Stimulated activated CD8-positive, alpha-beta memory T cell treated with anti-CD3 and anti-CD28 coated beads, Interleukin-4, amount 100 ng/mL, for 1 hour (primary cell): ENCODE measurements at places on chromosomes 16 and 17.

- DNase-seq, result no peak
These were observed 39.1 kb downstream of the NDEL1 start for GRCh38 chr17:8474826-8475225.

DNA sequence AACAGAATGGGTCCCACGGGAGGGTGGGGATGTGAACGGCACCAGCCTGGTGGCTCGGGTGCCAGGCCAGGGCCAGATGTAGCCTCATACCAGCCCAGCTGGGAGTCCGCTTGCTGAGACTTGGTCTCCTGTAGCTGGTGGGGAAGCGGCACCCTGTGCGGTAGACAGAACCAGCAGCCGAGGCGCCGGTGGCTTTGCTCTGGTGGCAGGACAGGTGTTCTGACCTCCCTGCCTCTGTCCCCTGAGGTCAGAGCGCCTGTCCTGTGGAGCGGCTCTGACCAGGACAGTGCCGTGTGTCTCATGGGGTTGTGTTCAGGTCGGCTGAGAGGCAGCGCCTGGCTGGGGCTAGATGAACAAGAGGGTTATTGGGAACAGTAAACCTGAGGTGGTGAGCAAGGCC, 20.1 kb downstream of the RAB40C start:
- DNase-seq, result no peak

DNA sequence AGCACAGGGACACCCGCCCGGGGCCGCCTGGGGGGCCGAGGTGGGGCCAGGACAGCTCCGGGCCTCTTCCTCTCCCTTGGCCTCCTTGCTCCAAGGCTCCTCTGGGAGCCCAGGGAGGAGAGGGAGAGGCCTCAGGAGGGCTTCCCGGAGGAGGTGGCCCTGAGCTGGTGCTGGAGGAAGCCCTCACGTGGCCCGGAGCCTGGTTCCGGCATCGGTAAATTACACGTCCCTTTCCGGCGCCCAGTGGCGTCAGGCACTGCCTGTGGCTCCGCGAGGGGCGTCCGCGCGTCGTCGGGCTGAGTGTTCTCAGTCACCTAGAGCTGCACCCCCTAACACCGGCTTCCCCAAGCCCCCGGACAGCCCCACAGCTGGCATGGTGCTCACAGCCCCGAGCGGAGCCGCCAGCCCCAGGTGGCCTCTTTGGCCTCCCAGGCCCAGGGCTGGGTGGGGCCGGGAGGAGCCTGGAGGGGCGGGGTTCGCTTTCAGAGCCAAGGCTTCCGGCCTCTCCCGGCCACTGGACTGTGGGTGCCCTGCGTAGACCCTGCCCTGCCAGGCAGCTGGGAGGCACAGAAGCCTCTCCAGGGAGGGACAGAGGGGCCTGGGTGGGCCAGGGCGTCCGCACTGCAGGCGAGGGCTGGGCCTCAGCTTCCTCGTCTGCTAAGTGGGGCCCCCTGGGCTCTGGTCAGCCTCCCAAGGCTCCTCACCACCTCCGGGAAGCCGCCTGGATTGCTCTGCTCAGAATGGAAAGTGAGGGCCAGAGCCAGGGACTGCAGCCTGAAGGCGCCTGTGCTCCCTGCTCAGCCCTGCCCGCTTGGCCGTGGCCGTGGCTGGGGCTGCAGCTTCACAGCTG, 27.9 kb upstream of the SSTR5 start:
- no peak for DNase-seq

DNA sequence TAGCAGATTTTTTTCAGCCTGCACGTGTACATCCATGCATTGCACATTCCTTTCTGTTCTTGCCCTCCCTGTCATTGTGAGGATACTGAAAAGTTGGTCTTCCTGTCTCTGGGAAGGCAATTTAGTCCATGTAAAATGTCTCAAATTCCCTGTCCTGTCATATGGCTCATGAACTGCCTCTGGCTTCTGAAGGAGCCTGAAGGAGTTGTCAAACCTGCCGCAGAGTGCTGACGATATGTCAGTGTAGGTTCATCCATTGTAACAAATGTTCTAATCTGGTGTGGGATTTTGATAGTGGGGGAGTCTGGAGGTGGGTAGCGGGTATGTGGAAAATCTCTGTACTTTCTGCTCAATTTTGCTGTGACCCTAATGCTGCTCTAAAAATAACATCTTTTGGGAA, 59.6 kb downstream of the YPEL2 start:
- DNase-seq, result no peak
